Lower leg skin (tissue), 4 donors: ENCODE measurements at places on chromosomes 13 and 19.

DNA sequence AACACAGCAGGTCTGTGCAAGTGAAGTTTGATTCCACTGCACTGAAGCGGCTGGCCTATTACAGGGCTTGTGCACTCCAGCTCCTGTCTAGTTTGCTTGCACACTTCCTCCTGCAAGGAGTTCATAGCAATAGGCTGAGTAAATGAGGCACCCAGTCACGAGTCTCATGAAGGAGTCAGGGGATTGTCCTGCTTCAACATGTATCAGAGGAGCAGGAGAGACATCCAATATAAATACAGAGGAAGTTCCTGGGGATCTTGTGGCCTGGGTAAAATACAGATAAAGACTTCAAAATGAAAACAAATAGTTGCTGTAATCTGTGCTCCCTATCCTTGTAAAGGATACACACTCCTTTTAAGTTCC lies 259.9 kb downstream of the SLITRK1 start:
- no peak for DNase-seq

- DNase-seq, result no peak
These were observed 76.6 kb downstream of the WDFY2 start for GRCh38 chr13:51660813-51661212.

DNA sequence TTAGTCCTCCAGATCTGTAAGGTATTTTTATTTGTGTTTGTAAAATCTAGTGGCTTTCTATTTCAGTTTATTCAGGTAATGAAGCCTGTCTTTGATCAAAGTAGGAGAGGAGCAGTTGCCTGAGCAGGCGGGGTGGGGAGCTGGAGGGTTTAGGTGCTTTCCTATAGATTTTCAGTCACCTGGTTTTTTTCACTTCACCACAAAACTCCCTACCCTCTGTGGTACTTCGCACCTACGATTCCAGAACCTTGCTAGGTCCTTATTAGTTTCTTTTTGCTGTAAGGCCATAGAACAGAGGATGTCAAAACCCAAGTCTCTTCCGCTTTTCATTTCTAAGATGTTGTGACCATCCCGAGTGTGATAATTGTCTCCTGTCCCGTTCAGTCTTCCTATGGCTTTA lies 26.6 kb downstream of the SLAIN1 start:
- DNase-seq, result no peak

DNA sequence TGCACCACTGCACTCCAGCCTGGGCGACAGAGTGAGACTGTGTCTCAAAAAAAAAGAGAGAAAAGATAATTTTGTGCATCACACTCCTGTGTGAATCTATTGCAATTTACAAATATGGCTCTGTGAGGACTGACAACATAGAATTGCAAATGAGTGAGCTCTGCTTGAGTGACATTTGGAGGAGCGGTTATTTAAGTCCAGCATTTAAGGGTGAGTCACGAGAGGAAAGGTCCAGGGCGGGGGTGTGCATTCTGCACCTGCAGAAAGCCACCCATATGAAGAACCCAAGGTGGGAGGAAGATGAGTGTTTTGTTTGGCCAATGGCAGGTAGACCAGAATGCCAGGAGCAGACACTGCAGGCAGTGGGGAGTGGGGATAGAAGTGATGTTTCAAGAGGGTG lies 58.5 kb downstream of the DGKH start:
- no peak for DNase-seq

DNA sequence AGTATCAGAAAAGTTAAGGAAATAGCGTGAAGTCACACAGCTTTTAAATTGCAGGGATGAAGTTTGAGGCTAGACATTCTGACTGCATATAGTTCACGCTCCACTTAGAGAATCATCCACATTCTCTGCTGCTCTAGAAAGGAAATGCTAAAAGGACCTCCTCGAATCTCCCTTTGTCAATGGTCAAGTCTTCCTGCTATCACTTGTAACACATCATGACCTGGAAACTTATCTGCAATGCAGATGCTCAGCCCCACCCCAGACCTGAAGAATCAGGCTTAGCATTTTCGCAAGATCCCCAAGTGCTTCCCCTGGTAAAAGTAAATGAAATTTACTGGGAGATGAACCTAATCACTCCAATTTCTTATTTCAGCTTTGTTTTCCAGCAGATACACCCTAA lies 372.1 kb downstream of the LIG4 start:
- DNase-seq, result no peak

DNA sequence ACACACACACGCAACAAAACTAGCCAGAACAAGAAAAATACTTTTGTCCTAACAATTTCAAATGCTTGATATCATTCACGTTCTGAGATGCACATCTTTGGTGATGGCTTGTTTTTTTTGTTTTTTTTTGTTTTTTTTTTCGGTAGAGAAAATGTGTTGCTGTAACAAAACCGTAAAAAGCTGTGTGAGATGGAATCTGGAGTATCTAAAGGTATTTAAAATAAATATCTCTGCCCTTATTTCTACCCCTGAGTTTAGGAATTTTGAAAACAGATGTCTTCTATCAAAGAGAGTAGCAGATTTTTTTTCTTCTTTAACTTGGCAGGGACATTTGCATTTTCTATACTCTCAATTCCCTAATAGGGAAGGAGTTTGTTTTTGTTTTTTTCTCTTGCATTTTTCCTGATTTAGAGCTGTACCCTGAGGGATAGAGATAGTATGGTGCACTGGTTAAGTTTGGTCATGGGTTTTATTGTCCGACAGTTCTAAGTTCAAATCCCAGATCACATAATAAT lies 446.6 kb downstream of the KLF5 start:
- DNase-seq, result no peak

- no peak for DNase-seq
These were observed 595.5 kb downstream of the SLITRK1 start for GRCh38 chr13:83286737-83287136.

- DNase-seq, result no peak
These were observed 10.4 kb upstream of the KLK14 start for GRCh38 chr19:51093101-51093500.

DNA sequence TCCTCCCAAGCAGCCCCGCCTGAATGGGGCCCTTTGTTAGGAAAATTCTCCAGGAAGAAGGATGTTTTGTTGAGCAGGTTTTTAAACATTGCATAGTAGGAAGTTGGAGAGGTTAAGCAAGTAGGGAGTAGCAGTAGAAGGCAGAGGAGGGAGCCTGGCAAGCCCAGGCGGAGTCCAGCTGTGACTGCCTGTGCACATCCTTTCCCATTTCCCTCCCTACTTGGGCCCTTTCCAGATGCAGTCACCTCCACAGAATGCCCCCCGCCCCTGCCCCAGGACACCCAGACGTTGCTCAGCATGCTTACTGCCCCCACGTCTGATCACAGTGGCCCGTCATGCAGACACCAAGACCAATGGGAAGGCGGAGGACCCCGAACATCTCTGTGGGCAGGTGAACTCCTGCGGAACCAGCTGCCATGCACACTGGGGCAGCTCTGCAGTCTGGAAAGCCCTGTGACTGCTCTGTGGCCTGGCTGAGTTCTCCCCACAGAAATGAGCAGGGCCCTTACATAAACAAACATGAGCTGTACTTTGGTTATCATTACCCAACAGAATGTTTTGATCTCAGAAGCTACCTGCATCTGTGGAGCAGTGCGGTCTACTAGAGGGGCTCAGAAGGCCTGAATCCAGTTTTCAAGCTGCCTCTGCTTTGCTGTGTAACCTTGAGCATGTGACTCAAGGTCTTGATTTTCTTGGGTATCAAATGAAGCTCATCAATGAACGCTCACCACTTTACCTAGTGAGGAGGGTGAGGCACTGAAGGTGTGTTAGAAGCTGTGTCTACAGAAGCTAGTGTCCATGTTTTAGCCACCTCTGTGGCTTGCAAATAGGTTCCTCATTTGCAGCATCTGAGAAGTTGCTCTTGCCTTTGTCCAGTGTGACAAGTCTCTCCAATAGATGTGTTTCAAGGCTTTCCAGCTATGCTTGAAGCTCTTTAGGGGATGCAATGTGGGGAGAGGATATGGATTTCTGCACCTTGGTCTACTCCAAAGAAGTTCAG lies 84.2 kb downstream of the TNFRSF19 start:
- no peak for DNase-seq
